ENCODE measurements at places on chromosomes 7 and 10.
A peak's percentile ranks its signal among the peaks of the same experiment; 100 is the strongest.

DNA sequence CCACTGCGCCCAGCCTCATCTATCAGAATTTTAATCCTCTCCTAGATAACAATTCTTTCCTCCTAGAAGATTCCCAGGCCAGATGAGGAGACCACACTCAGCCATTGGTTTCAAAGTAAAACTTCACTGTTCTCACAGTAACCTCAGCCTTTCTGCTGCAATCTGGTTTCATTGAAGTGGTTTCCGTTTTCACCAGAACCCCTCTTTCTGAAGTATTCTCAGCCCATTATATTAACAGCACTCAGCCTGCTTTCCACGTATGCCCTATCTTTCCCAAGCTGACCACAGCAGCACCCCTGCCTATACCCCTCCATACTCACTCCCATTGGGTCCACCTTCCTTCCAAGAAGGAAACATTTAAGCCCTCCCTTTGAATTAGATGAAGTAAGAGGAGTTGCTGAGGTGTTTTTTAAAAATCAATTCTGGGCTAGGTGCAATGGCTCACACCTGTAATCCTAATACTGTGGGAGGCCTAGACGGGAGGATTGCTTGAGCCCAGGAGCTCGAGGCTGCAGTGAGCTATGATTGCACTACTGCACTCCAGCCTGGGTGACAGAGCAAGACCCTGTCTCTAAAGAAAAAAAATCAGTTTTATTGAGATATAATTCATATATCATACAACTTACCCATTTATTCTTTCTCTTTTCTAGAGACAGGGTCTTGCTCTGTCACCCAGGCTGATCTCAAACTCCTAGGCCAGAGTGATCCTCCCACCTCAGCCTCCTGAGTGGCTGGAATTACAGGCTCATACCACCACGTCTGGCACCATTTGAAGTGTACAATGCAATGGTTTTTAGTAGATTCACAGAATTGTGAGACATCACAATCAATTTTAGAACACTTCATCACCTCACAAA lies 11.3 kb downstream of the PLAU start:
- DNase-seq: peak; percentile 69

DNA sequence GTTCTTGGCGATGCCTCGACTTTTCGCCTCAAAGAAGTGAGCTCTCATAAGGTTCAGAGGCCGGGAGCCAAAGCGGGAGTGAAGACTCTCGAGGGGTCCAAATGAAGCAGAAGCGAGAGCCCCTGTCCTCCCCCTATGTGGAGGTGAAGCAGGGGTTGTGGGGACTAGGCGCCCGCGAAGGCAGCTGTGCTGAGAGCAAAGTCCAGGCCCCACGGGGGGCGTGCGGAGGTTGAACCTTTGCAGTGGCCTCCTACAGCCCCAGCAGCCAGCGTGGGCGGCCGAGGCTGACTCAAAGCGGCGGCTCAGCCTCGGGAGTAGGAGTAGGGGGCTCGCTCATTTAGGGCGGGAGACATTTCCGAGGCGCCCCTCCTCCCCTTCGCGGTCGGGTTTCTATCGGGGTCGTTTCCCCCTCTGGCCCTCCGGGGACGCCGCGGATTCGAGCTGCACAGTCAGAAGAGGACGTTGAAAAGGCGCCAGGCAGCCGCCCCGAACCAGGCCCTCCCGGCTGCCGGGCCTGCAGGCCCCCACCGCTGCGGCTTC lies 553 bp upstream of the ADD3 start:
- no peak for DNase-seq

- DNase-seq: no peak
Observed at GRCh38 chr10:102402512-102402896, 7.0 kb downstream of the NFKB2 start.

- no peak for DNase-seq
Observed at GRCh38 chr10:24727786-24728185, 4.1 kb upstream of the ARHGAP21 start.

DNA sequence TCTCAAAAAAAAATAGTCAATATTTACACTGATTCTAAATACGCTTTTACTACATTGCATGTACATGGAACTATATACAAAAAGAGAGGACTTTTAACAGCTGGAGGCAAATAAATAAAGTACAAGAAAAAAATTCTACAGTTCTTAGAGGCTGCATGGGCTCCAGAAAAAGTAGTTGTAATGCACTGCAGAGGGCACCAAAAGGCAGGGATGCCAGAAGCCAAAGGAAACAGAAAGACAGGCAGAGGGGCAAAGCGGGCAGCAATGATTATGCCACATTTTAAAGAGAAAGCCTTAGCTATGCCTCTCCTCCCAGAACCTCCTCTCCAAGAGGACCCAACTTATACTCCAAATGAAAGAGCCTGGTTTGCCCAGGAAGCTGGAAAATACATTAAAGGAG lies 11.6 kb upstream of the ADCK2 start:
- no peak for DNase-seq

- no peak for DNase-seq
Observed at GRCh38 chr7:41955893-41956675, 253.2 kb upstream of the INHBA start.

DNA sequence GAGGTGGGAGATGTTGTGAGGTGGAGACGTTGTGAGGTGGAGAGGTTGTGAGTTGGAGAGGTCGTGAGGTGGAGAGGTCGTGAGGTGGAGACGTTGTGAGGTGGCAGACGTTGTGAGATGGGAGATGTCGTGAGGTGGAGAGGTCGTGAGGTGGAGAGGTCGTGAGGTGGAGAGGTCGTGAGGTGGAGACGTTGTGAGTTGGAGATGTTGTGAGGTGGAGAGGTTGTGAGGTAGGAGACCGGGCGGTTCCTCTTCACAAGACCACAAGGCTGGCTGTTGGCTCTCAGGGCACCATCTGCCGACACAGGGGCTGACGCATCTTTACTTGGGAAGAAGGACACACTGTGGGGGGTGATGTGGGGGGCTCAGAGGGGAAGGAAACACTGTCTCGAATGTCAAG lies 34.7 kb upstream of the SHH start:
- no peak for DNase-seq

GRCh38 chr10:94002156-94002555 lies 8.4 kb downstream of the PLCE1 start:
- no peak for DNase-seq

DNA sequence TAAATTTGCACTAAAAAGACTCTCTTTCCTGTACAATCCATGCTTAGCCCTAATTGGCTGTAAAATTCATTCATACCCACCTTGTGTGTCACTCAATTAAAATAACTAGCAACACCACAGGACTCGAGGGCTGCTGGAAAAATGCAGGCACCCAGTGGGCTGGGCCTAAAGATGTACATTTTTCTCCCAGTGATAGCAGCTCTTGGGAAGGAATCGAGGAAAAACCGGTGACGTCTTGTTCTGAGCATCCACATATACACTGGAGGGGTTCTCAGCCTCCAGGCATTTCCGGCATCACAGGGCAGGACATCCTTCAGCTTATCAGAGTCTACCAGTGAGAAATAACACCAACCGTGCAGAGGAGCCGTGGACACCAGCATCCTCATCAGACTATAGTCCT lies 85.8 kb upstream of the PITRM1 start:
- no peak for DNase-seq

GRCh38 chr10:96416643-96417042 lies 57.8 kb upstream of the OPALIN start:
- no peak for DNase-seq

DNA sequence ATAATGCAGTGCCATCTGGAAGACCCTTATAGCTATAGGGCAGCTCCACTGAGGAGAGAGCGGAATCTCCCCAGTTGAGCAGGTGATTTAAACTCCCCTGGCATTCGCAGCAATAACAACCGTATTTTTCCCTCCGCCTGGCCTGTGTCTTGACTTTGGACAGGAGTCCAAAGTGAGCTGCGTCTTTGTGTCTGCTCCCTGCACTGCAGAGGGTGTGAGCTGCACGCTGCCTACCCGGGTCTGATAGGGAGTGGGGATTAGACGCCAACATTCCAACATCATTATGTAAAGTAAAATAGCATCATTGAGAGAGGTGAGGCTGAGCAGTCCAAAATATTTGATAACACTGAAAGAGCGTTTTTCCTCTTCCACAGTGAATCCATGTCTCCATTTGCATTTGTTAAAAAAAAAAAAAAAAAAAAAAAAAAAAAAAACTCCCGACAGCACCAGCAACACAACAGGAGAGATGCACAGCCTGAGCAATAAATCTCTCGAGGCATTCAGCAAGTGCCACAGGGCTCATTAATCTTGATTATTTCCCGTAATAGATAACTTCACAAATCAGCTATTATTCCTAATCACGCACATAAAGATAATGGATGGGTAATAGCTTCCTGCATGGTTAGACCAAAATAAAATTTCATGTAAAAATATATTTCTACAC lies 68.6 kb downstream of the CELF2 start:
- no peak for DNase-seq

DNA sequence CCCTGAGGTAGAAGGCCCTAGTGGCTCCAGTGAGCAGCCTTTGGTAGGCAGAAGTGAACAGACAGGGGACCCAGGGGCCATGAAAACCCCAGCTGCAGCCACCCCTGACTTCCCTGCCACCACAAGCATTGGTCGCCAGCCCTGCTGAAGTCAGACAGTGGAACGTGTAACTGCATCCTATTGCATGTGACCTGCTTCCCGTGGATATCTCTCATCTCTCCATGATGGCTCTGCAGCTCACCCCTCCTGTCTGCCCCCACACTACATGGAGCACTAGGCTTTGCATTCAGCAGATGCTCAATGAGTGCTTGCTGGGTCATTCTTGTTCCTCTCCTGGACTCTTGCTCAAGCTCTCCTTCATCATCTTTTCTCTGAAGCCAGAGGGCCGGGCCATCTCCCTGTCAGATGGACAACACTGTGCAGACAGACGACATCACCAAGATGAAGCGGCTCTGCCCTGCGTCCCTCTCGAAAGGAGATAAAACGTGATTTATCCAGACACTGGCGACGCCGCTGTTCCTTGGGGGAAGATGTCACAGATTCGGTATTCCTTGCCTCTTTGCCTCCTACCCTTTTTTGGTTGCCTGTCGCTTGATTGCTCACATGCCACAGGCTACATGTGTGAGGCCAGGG lies 117.5 kb downstream of the SH3PXD2A start:
- DNase-seq: no peak

DNA sequence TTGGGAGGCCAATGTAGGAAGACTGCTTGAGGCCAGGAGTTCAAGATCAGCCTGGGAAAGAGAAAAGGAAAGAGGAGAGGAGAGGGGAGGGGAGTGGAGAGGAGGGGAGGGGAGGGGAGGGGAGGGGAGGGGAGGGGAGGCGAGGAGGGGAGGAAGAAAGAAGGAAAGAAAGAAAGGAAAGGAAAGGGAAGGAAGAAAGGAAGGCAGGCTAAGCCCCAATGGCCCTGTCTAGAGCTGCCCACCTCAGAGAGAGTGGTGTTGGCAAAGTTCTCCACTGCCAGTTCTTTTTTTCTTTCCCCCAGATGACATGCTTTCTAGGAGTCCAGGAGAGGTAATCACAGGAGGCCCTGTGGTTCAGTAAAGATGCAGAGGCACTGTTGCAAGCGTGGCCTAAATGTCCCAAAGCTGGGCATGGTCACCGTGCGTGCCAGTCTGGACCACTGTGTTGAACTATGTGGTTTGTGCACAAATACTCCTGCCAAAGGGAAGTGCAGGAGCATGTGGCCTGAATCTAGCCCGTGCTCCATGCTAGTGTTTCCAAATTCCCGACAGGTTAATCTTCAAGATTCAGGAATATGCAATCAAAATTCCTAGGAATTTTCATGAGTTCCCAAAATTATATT lies 39.7 kb downstream of the ODAD2 start:
- DNase-seq: no peak

- DNase-seq: no peak
Observed at GRCh38 chr10:104429846-104430245, 76.2 kb downstream of the CFAP58 start.

DNA sequence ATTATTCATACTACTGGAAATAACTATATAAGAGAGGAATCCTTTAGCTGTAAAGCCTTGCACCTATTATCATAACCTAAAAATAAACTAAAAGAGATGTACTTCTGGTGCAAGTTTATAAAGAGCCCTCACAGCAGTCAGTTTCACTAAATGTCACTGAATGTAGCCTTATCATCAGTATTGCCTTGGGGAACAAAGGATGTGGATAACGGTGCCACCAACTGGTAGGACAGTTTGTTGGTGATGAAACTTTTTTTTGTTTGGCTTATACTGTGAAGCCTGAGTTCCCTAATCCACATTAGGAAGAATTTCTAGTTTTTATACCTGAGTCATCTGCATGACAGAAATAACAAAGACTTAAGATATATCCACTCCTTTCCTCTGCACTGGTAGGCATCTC lies 117.9 kb upstream of the COL1A2 start:
- no peak for DNase-seq

DNA sequence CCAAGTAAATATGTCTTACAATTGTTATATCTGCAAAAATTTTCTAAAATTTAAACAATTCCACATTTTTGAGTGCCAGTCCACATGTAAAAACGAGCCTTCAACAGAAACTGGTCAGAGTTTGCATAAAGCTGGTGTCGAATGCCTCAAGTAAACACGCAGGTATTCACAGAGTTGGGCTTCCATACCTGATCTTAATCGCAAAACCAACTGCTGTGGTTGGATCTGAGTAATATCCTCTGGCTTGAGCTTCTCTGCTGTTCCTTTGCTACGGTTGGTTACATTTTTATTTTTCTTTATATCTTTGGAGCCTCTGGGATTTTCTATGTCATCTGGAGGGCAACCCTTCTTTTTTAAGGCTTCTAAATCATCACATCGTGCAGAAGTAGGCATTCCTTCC lies 28.4 kb downstream of the ITGB1 start:
- peak; percentile 32 for DNase-seq

- no peak for DNase-seq
Observed at GRCh38 chr7:79317728-79318127, 135.7 kb downstream of the MAGI2 start.

DNA sequence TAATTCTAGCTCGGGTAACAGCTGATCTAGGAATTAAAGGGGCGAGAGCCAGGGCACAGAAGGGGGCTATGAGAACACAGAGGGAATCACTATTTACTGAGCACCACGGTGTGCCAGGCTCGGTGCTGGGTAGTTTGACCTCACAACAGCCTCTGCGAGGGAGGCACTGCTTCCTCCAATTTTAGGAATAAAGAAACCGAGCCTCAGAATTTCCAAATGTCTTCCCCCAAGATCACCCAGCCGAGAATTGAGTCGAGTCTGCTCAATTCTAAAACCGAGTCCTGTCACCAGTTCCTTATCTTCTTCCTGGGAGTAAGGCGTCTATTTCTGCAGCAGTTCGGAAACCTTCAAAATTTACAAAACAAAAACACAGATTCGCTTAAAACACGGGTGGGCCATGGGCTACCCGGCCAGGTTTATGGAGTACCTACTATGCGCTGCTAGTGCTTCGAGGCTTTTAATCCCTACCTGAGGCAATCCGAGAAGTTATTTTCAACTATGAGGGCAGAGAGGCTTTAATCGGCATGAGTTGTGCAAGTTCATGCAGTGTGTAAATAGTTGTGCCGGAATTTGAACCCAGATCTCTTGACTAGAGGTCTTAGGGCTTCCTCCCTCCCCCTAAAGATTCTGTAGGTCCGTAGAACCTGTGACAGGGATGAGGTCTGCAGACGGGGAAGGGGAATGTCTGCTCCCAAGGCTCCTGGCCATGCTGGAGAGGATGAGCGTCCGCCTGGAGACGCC lies 872 bp upstream of the HMX2 start:
- no peak for DNase-seq

GRCh38 chr10:16316733-16317390 lies 119.9 kb upstream of the PTER start:
- no peak for DNase-seq

- DNase-seq: no peak
Observed at GRCh38 chr7:80637911-80638765, at the start of gene CD36. Gene CD36 (plus strand): TSS chr7:80638642. CDS start chr7:80646741, 8,099 bp downstream.
